ENCODE measurements at places on chromosomes 11 and 22.
A peak's percentile ranks its signal among the peaks of the same experiment; 100 is the strongest.

DNA sequence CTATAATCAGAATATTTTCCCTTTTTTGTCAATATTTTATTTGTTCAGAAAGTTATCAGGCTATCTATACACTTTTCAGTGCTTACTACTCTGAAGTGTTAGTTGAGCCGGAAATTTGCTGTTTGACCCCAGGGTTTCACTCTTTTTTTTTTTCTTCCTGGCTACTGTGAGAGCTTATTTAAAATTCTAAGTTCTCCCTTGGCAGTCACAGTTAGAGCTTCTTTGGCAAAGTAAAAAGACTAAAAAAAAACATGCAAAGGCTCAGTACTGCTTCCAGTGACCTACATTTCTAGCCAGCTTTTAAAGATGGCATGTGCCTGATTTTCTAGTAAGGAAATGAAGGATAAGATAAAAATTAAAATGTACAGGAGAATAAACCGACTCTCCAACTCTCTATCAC is 48.4 kb downstream of the ELP4 start:
- DNase-seq: no peak

GRCh38 chr22:47310601-47311000 is 548.2 kb downstream of the TBC1D22A start:
- no peak for DNase-seq

- no peak for DNase-seq
These were observed 27.0 kb upstream of the IGSF9B start for GRCh38 chr11:133983660-133984316.

- DNase-seq: peak; percentile 54
These were observed 1.6 kb downstream of the PHF21B start for GRCh38 chr22:45008186-45008681.

- DNase-seq: no peak
These were observed 21.3 kb downstream of the STX3 start for GRCh38 chr11:59776210-59777066.

DNA sequence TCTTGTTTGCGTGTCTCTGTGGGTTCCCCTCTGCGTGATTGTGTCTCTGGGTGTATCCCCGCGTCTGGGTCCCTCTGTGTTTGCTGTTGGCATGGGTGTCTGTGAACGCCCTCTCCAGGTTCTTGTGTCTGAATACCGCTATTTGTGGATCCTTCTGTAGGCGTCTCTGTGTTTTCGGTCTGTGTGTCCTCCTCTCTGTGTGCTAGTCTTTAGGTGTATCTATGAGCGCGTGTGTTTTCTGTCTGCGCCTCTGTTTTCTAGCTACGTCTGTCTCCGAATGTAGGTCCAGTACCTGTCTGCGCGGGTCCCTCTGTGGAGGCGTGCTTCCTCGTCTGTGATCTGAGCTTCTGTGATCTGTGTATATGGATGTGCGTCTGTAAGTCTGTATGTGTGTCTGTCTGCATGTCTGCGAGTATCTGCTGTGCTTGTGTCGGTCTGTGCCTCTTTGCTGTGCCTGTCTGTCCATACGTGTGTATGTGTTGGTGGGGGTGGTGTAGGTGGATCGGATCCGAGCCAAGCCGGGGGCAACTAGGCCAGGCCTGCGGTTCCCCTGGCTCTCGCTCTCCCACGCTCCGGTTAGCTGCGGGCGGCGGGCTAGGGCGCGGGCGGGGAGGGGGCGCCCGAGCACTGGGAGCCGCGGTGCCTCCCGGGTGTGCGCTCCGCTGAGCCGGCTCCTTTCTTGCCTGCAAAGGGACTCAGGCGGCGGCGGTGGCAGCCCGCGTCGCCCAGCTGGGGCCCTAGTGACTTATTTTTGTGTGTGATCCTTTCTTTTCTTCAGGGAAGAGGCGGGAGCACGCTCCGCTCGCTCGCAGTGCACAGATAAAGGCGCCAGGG is 105.3 kb upstream of the E2F8 start:
- peak; percentile 68 for DNase-seq

GRCh38 chr11:14537134-14537599 is 17.0 kb upstream of the PSMA1 start:
- DNase-seq: peak; percentile 61

- no peak for DNase-seq
These were observed 435.9 kb upstream of the FAT3 start for GRCh38 chr11:91788764-91789163.

GRCh38 chr11:43360361-43361032 is 1.8 kb downstream of the TTC17 start:
- no peak for DNase-seq

DNA sequence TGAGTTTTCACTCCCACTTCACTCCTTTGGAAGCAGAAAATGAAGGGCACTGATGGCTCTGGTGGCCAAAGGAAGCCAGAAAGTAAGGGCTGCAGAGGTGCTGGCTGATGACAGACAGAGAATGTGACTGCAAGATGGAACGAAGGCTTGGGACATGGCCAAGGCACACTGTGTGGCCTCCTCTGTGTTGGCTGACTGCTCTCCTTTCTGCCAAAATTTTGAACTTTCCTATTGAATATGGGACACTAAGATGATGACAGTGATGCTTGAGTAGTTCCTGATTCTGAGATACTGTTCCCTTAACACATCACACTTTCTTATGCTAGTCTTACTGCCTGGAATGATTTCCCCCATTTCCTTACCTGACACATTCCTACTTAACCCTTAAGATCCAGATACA is 156.4 kb downstream of the SWAP70 start:
- DNase-seq: no peak

DNA sequence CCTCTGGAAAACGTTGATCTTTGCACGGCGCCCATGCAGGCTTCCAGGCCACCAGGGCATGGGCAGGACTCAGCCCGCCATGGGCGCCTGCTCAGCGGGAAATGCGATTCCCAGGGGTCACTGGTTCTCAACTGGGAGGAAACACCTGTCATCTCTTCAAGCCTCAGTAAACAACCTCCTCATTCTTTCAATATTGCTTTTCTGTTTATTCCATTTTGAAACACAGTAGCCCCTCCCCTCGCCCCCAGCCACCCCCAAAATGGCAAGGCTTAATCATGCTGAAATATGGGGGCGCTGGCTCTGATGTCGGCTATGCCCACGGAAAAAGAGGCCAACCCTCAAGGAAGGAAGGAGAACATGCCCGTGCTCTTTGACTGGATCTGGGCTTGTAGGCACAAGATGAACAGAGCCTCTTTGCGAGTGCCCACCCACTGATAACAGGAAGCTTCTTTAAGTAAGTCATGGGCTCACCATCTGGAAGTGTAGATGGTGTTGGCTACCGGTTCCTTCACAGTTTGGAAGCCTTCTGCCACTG is 594 bp upstream of the POU2AF1 start:
- no peak for DNase-seq

GRCh38 chr11:77200351-77201268 is 72.6 kb downstream of the MYO7A start:
- DNase-seq: no peak

DNA sequence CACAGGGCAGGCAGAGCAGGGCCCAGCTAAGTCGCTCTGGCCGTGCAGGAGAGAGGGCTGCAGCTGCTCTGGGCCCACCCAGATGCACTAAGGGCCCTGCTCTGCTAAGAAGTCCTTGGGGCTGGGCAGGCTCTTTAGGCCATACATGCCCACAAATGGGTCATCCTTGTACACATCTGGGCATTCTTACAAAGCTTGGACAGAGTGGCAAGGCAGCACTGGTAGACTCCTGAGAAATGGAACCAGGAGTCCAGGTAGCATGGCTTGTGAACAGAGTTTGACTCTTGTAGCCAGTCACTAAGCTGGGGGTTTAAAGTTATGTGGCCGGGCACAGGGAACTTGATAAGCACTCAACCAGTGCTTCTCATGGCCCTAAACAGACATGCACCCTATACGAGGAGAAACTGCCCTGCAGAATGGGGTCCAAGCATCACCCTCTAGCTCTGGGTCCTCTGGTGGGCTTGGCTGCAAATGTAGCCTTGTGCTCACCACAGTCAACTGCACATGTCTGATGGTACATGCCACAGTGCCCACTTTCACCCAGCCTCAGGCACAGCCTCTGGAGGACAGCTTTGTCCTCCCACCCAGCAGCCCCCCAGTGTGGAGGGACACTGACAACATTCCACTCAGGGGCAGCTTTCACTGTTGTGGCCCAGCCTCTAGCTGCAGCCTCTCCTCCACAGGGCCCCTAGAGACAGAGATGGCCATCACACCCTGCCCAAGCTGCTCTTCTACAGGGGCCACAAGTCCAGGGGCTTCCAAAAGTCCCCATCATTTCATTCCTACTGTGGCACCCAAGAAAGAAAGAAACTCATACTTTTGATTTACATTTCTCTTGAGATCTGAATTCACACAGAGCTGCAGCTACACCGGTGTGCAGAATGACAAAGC is 75.2 kb downstream of the DGCR2 start:
- DNase-seq: no peak

GRCh38 chr11:9015677-9016076 is 11.9 kb upstream of the NRIP3 start:
- DNase-seq: peak; percentile 81

DNA sequence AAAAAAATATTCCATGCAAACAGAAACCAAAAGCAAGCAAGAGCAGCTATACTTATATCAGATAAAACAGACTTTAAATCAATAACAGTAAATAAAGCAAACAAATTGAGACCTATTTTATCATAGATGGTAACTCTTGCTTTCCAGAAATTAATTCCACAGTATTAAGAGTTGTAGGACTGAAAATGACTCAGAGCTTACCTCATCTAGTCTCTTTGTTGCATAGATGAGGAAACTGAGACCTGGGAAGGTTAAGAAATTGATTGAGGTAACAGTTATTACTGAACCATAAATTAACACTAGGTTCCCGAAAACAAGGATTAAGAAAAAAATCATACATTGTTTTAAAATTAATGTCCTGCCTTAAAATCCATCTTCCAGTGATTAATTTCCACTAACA is 123.8 kb downstream of the PLEKHA7 start:
- DNase-seq: no peak

DNA sequence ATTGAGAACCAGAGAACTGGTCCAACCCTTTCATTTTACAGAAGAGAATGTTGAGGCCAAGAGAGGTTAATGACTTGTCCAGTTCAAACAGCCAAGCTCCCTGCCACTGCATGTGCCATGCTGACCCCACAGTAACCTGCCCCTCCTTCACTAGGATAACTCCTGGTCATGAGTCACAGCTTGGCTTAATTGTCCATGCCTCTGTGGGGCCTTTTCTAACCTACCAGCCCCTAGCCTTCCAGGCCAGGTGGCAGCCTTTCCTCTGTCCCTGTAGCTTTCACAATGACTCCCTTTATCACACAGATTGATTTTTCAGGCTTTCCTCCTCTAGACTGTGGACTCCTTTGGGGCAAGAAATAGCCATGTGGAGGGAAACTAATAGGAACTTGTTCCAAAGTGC is 97.2 kb downstream of the PIWIL4 start:
- DNase-seq: no peak
